Erythroblast (primary cell): ENCODE measurements at places on chromosomes 1 and 21.

DNA sequence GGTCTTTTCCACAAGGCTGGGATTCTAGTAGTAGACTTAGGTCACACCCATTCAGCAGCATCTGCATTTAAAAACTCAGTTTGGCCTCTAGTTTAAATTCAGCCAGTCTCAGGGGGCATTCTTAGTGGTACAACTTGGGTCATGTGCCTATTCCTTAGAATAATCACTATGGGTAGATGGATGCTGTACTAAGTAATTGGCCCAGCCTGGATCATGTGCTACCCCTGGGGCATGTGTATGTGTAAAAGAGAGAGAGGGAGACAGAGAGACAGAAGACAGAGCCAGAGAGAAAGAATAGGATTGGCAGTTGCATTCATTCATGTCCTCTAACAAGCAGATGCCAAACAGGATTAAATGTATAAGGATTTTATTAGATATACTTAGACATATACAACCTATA lies 13.6 kb upstream of the SYT14 start:
- DNase-seq: no peak

DNA sequence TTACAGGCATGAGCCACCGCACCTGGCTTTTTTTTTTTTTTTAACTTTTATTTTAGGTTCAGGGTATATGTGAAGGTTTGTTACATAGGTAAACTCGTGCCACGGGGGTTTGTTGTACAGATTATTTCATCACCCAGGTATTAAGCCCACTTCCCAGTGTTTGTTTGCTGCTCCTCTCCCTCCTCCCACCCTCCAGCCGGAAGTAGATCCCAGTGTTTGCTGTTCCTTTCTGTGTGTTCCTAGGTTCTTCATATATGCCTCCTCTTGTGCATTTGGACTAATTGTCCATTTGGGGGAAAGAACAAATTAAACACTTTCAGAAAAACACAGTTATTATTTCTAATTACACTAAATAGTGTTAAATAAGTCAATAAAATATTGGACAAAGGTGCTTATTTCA lies 1.1 kb upstream of the SLC2A7 start:
- no peak for DNase-seq

- DNase-seq: no peak
Observed at GRCh38 chr1:153483776-153484175, 23.3 kb upstream of the S100A7 start.

- no peak for DNase-seq
Observed at GRCh38 chr1:229781453-229781852, 155.4 kb downstream of the URB2 start.

DNA sequence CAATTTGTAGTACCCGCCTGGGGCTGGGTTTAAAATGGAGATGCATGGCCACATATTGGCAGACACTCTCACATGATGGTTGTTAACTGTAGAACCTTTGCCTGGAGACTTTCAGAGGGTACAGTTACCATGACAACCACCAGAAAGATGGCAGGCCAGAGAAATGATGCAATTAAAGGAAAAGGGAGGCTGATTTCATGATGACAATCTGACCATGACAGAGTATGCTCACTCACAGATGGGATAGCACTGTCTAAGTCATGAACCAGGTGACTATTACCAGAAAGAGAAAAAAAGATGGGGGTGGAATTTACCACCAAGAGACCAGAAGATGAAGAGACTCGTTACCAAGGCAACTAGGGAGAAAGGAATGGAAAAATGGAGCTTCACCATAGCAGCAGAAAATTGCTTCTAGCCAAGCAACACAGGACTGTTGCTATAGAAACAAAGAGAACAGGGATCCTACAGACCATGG lies 3.5 kb upstream of the TRIT1 start:
- peak; percentile 73 for DNase-seq

- no peak for DNase-seq
Observed at GRCh38 chr1:235397733-235398132, 30.5 kb downstream of the TBCE start.

DNA sequence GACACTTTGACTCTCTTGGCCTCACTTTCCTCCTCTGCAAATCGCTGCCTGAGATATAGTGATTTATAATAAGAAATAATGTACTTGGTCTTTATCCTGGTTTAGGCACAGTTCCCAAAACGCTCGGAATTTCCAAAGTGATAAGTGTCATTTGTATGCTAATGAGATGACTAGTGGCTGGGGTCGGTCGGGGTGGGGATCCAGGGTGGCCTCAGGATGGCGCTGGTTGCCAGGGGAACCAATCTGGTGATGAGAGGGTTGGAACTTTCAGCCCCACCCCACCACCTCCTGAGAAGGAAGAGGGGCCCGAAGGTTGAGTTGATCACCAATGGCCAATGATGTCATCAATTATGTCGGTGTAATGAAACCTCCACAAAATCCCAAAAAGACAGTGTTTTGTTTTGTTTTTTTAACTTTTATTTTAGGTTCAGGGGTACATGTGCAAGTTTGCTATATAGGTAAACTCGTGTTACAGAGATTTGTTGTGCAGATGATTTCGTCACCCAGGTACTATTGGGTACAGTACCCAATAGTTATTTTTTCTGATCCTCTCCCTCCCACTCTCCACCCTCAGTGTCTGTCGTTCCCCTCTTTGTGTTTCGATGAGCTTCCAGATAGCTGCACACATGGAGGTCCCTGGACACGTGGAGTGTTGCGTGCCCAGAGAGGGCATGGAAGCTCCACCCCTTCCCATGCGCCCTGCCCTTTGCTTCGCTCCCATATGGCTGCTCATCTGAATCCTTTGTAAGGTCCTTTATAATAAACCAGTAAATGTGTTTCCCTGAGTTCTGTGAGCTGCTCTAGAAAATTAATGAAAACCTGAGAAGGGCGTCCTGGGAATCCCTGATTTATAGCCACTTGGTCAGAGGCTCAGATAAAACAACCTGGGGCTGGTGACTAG lies 97.2 kb downstream of the KCNN3 start:
- DNase-seq: no peak

- no peak for DNase-seq
Observed at GRCh38 chr1:30777904-30778153, 20.3 kb upstream of the LAPTM5 start.
